ENCODE measurements at places on chromosomes 16 and 17.

DNA sequence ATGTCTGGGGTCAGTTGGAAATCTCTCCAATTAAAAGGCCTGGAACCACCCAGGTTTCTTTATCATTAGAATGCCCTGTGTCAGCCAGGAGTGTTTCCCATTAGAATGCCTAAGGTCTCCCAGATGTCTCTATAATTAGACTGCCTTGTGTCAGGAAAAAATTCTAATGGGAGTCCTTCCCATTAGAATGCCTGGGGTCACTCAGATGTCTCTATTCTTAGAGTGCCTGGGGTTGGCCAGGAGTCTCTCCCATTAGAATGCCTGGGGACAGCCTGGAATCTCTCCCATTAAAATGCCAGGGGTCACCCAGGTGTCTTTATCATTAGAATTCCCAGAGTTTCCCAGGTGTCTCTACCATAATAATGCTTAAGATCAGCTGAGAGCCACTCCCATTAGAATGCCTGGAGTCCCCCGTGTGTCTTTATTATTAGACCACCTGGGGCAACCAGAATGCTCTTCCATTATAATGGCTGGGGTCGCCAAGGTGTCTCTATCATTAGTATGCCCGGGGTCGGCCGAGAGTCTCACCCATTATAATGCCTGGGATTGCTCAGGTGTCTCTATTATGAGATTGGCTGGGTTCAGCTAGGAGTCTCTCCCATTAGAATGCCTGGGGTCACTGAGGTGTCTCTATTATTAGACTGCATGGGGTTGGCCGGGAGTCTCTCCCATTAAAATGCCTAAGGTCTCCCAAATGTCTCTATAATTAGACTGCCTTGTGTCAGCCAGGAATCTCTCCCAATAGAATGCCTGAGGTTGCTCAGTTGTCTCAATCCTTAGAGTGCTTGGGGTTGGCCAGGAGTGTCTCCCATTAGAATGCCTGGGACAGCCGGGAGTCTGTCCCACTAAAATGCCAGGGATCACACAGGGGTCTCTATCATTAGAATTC, 2254.6 kb downstream of the TP53TG3F start:
- no peak for ATAC-seq

DNA sequence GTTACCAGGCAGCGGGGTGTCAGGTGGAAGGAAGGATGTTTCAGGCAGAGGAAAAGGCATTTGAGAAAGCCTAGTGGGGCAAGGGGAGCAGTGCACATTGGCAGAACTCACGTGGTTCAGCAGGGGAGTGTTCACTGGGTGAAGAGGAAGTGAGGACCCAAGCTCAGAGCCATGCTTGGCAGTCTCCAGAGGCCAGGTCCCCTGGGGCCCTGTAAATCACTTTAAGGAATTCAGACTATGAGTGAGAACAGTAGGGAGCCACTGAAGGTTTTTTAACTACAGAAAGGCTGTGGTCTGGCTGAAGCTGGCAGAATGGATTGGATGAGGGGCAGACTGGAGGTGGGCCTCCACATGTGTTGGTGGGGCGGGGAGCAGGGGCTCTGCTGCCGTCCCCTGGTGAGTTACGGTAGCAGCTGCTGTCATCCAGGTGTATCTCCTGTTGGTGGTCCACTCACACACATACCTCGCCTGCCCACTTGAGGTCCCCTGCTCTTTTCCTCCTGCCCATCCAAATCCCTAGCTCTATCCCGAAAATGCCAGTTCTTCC, 5.1 kb downstream of the CLEC16A start:
- ATAC-seq = peak; percentile 60

- no peak for ATAC-seq
Measured at GRCh38 chr17:46143827-46144236, 49.4 kb downstream of the KANSL1 start.

- ATAC-seq = no peak
Measured at GRCh38 chr16:77868052-77868451, 79.7 kb downstream of the VAT1L start.

- no peak for ATAC-seq
Measured at GRCh38 chr17:17870247-17870646, 33.5 kb upstream of the SREBF1 start.

DNA sequence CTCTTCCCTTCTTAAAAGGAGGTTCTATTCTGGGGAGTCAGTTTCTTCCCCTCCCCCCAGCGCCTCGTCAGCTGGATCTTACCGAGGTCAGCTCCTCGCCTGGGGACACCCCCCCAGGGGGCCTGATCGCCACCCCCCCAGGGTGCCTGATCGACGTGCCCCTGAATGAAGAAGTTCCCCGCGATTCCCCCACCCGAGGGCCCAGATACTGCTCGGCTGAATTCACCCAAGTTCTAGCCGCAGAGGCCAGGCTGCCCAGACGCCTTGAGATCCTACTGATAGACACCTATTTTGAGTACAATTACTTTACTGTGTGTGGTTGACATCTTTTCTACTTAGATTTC, 1.4 kb downstream of the RAB11FIP3 start:
- ATAC-seq = no peak

DNA sequence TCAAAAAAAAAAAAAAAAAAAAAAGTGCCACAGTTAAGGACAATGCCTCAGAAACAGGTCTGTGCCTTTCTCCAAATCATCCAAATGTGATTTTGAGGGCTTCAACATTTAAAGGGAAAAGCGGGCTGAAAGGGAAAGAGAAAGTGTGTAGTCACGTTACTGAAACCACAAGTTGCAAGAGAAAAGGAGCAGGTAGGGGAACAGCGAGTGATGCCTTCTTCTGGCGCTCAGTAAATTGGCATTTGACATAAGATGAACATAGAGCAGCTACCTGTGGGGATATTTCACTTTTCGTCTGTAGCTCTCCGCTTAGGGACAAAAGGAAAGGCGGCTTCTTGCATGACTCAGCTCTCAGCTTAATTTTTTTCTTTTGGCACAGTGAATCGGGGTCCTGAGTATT, 11.1 kb downstream of the CMTM2 start:
- ATAC-seq = peak; percentile 71

DNA sequence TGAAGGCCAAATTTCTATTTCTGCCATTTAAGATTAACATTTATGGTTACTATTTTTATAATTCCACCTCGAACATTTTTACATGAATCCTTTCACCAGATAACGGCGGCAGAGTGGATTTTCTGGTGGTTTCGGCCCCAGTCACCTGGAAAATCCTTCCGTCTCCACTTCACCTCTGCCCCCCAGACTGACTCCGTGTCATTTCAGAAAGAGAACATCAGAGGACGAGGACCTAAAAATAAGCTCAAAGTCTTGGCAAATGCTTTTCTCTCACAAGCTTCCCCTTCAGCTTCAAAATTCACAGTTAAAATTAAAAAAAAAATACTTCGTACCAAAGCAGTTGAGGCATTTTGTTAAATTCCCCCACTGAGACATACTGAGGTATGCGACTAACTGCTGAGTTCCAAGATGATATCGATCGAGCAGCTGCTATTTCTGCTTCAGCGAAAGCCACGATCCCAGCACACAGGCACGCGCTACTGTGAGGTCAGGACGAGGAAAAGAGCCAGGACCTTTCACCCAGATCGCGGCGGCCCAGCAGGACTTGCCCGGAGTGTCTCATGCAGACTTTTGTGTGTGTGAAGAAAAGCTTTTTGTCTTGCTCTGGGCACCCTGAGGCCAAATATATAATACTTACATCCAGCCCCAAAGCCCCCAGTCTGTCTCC, 36.8 kb downstream of the ASPA start:
- no peak for ATAC-seq

DNA sequence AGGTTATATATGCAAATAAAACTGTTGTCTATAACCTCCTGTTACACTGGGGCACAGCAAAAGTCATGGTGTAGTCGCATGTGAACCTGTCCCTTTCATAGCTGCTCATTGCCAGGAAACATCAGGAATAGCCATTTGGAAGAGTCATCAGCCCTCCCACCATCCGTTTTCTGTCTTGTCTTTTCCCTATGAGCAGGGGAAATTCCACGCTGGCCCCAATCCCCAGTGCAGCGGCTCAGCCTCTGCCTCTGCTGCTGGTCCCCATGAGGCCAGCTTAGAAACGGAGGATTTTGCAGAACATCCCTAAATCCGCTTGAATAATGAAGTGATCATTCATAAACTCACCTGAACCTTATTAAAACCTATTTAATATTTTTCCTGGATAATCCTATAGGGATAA, 10.5 kb downstream of the MAPT start:
- ATAC-seq = no peak

- ATAC-seq = no peak
Measured at GRCh38 chr16:4935241-4935855, 1.6 kb downstream of the PPL start.

DNA sequence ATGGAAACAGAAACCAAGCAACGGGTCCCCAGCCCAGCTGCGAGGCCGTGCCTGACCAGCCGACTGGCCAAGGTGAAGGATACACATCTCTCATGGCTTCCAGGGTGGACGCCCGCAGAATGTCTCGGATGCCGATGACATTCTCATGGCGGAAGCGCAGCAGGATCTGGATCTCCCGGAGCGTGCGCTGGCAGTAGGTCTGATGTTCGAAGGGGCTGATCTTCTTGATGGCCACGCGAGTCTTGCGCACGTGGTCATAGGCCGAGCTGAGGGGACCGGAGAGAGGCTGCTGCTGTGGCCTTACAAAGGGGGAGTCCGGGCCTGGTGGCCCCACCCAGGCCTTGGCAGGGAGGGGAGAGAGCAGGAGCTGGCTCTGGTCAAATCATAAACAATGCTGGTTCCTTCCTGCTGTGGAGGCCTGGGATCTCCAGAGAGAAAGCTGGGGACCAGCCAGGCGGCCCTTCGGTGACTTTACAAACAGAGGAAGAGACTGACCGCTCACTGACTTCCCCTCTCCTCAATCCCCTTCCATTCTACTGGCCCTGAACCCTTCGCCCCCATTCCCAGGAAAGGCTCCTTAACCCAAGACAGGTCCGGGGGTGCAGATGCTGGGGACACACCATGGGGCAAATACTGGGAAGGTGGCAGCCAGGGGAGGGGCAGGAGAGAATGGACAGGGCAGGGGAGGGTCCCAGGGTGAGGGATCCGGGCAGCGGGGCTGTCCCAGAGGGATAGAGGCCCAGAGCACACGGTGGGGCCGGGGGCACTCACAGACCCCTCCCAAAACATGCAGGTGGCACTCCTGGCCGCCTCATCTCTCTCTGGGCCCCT, 1.1 kb downstream of the MAPK3 start:
- ATAC-seq = no peak

DNA sequence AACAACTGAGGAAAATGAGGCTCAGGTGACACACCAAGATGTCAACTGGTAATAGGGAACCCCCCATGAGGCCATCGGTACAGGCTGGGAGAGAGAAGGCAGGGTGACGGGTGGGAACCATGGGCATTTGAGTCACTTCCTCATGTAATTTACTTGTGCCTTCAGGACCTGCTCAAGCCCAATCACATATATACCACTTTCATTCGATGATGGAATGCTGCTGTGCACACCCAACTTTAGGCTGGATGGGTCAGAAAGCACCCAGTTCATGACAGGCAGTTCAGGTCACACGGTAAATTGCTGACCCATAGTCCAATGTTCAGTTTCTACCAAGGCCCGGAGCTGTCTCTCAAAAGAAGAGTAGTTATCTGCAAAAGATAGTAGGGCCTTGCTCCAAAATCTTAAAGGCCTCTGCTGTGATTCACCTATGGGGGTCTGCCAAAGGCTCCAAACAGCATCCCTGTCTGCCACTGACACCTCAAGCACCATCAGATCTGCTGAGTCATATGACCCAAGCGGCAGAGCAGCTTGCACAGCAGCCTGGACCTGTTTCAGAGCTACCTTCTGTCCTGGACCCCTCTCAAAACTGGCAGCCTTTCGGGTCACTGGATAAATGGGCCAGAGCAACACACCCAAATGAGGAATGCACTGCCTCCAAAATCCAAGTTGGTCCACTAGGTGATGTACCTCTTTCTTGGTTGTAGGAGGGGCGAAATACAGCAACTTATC, 24.7 kb downstream of the ZZEF1 start:
- no peak for ATAC-seq

- no peak for ATAC-seq
Measured at GRCh38 chr16:87919681-87919994, 16.7 kb downstream of the CA5A start.

- ATAC-seq = no peak
Measured at GRCh38 chr17:12983991-12984884, 33.6 kb downstream of the ELAC2 start.

DNA sequence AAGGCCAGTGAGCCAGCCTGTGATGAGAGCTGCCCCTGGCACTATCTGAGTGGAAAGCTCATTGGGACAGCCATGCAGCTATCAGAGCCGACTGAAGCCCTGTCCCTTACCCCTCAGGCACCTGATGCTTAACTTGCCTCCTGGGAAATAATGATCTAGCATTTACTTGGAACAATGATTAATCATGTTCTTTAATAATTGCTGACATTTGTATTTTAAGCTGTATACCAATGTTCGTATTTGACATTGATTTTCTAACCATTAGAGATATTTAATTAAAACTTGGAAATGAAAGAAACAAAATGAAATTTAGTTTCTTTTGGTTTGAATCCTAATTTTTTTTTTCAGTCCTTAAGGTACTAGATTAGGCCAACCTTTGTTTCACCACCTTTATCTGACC, 10.5 kb downstream of the PDP2 start:
- no peak for ATAC-seq

- ATAC-seq = no peak
Measured at GRCh38 chr16:89039756-89040155, 53.9 kb upstream of the ACSF3 start.

- ATAC-seq = no peak
Measured at GRCh38 chr16:48497932-48498768, 111.8 kb downstream of the N4BP1 start.

DNA sequence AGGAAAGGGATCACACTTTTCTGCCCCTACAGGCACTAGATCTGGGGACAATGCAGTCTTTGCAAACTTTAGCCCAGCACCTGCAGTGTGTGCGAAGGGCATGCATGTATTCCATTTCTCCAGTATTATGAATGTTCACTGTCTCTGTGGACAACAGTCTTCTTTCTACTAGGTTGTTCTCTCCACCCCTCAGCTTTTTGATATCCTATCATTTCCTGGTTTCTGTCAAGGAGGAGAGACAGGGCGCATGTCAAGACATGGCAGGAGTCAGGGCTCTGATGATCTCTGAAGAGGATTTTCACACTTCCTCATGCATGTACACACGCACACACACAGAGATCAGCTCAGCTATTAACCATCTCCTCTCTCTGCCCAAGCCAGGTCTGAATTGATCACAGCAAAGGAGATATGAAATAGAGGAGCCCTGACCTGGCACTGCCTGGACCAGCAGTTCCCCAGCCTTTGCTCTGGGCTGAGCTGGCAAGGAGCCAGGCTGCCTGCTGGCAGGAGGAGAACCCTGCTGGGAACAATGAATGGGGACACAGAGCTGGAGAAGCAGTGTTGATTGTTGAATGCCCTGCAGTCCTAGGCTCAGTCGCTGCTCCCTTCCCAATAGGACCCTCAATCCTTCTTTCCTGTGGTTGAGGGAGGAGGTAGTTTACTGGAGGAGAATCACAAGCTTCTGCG, 2.6 kb downstream of the GPR179 start:
- no peak for ATAC-seq

DNA sequence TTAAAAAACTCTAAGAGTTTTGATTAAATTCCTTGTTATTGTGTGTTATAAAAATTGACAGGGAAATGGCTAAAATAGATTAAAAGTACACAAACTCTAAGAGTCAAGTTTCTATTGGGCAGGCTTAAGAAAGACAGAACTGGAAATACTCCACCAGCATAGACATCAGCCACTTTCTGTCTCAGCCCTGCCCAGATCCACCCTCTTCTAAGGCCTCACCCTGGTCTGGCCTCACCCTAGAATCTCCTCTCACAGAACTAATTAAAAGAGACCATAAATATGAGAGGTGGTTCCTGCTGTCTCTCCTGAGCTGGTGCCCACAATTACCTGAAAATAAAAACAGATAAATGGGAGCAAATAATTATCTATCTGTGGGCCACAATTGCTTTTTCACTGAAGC, 1951.0 kb downstream of the TP53TG3F start:
- ATAC-seq = no peak

Measured in activated CD4-positive, CD25-positive, alpha-beta regulatory T cell treated with anti-CD3 and anti-CD28 coated beads, Interleukin-2, amount 50 U/mL, for 24 hours (primary cell).